ENCODE measurements at places on chromosomes 4 and X. TPM values are rescaled to one million over a fixed set of nuclear protein-coding genes. Genes with fewer than 3 reads are reported as not detected.

DNA sequence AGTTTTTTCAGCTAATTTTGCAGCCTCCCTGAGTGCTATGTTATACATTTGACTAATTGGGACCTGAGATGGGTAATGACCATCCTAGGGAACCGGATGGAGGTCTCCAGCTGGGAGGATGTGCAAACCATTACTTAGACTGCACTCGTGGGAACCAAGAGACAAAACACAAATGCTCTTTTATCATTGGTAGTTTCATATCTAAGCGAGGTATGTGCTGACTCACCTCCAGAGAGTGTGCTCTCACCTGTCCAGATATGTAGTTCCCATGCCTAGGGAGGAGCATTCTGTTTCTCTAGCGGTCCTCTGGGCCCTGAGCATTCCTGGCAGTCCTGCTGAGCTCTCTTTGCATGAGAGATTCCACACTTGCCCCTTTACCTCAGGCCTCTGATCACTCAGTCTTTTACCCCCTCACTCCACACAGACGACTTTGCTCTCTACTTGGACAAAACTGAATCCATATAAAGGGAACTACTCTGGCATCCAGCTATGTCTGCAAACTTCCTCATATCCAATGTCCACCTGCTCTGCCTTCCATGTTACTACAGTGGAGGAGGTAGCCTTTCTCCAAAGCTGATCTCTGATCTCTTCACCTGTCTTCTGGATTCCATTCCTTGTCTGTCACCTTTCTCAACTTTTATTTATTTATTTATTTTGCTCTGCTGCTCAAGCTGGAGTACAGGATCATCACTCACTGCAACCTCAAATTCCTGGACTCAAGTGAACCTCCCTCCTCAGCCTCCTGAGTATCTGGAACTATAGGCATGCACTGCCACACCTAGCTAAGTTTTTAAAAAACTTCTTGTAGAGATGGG is 88.4 kb downstream of the LRP2BP start:
- peaks cover 9% of the 10 kb centered on the region for H3K36me3 ChIP-seq
- no peak for DNase-seq

DNA sequence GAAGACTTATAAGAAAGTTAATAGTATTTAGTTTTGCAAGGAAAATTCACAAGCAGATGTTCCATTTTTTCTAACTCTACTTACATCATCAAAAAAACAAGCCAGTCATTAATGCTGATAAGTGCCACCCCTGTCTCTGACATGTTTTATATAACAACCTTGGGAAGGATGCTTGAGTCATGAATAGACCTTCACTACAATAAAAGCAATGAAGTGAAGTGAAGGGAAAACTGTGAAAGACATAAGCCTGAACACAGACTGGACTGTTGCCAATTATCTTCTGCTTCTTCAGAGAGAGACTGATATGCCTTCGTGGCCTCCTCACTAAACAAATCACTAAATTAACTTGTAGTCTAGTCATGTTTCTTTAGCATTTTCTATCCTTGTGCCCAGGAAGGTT is 353.2 kb downstream of the PDHA2 start:
- DNase-seq: no peak
- H3K27ac ChIP-seq: no peak overlapping the region
- no peak overlapping the region for H3K4me3 ChIP-seq
- no peaks in the 10 kb centered on the region for H3K27me3 ChIP-seq

DNA sequence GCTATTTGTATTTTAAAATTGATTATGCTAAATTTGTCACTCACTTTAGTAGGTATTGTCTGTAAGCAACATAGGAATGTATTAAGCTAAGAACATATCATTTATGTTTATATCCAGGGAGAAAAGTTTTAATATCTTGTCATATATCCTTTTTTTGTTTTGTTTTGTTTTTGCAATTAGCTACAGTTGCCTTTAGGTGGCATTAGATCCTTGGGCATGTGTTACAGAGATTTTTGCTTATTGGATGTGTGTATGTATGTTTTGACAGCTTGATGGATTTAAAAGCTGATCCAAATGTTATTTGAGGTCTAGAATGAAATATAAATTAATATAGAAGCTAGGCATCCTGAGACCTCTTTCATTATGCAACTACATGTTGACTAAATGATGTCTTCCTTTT is 36.1 kb upstream of the OTUD4 start:
- H3K4me1 ChIP-seq: no peaks in the 10 kb centered on the region
- H3K36me3 ChIP-seq: no peaks in the 10 kb centered on the region
- no peak overlapping the region for H3K27ac ChIP-seq
- H3K27me3 ChIP-seq: no peaks in the 10 kb centered on the region
- DNase-seq: no peak

DNA sequence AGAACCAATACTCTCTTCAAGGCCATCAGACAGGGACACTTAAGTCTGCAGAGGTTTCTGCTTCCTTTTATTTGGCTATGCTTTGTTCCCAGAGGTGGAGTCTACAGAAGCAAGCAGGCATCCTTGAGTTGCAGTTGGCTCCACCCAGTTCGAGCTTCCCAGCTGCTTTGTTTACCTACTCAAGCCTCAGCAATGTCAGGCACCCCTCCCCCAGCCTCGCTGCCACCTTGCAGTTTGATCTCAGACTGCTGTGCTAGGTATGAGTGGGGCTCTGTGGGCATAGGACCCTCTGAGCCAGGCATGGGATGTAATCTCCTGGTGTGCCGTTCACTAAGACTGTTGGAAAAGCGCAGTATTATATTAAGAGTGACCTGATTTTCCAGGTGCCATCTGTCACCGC is 12.6 kb upstream of the UGT2B15 start:
- H3K4me3 ChIP-seq: no peak overlapping the region
- no peaks in the 10 kb centered on the region for H3K36me3 ChIP-seq
- no peak overlapping the region for H3K27ac ChIP-seq
- no peaks in the 10 kb centered on the region for H3K4me1 ChIP-seq

DNA sequence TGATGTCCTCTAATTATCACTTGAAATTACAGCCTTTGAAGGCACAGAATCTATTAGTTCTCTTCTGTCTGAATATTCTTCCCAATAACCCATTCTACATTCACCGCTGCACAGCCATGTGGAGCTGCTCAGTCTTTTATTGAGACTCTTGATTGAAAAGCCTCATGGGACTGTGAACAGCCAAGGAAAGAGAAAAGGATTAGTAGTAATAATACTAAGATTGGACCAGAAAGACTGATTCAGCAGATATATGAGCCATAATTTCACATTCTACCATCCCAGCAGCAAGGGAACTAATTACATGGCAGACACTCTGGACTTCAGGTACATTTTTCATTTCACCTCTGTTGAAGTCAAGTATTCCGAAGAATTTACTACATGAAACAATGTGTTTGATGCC is 2471.7 kb downstream of the ARAP2 start:
- no peaks in the 10 kb centered on the region for H3K4me1 ChIP-seq
- H3K4me3 ChIP-seq: no peak overlapping the region
- no peaks in the 10 kb centered on the region for H3K36me3 ChIP-seq

- no peaks in the 10 kb centered on the region for H3K27me3 ChIP-seq
- H3K27ac ChIP-seq: no peak overlapping the region
- DNase-seq: no peak
Observed at GRCh38 chr4:148651991-148652390, 209.8 kb upstream of the NR3C2 start.

GRCh38 chr4:152100379-152101201 is 339.8 kb upstream of the GATB start:
- peak; percentile 96 for DNase-seq
- peak overlapping the region; percentile 89 for H3K27ac ChIP-seq
- H3K36me3 ChIP-seq: no peaks in the 10 kb centered on the region
- peaks cover 94% of the 10 kb centered on the region for H3K4me1 ChIP-seq

- H3K4me3 ChIP-seq: no peak overlapping the region
- no peak overlapping the region for H3K27ac ChIP-seq
- H3K27me3 ChIP-seq: no peaks in the 10 kb centered on the region
- no peak for DNase-seq
- H3K4me1 ChIP-seq: no peaks in the 10 kb centered on the region
- no peaks in the 10 kb centered on the region for H3K36me3 ChIP-seq
Observed at GRCh38 chrX:154298312-154298711, 2.7 kb downstream of the TKTL1 start.

DNA sequence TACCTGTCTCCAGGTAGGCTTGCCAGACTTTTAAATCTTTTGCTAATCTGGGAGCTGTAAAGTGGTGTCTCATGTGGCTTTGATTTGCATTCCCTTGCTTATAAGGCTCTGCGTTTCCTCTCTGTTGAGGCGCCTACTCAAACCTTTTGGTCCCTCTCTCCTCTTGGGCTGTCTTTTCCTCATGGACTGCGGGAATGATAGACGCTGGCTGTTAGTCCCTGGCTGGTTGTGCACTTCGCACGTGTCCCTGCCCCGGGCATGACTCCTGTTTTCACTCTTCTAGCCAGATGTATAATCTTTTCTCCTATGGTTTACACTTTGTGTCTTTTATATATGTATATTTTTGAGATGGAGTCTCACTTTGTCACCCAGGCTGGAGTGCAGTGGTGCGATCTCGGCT is 39.7 kb downstream of the RGS12 start:
- H3K36me3 ChIP-seq: no peaks in the 10 kb centered on the region
- H3K27ac ChIP-seq: no peak overlapping the region
- H3K4me3 ChIP-seq: no peak overlapping the region
- H3K4me1 ChIP-seq: no peaks in the 10 kb centered on the region
- no peak for DNase-seq
- H3K27me3 ChIP-seq: peaks cover 3% of the 10 kb centered on the region

- H3K4me3 ChIP-seq: no peak overlapping the region
- DNase-seq: no peak
- no peaks in the 10 kb centered on the region for H3K36me3 ChIP-seq
- no peak overlapping the region for H3K27ac ChIP-seq
Observed at GRCh38 chrX:41561045-41561444, 113.9 kb downstream of the NYX start.

GRCh38 chr4:81494031-81494431 is 22.3 kb upstream of the RASGEF1B start:
- H3K27ac ChIP-seq: peak overlapping the region; percentile 66
- peak; percentile 46 for DNase-seq
- H3K4me1 ChIP-seq: peaks cover 27% of the 10 kb centered on the region

GRCh38 chrX:12434493-12434892 is 296.2 kb downstream of the FRMPD4 start:
- no peaks in the 10 kb centered on the region for H3K27me3 ChIP-seq
- no peak overlapping the region for H3K4me3 ChIP-seq
- no peaks in the 10 kb centered on the region for H3K36me3 ChIP-seq
- DNase-seq: no peak

DNA sequence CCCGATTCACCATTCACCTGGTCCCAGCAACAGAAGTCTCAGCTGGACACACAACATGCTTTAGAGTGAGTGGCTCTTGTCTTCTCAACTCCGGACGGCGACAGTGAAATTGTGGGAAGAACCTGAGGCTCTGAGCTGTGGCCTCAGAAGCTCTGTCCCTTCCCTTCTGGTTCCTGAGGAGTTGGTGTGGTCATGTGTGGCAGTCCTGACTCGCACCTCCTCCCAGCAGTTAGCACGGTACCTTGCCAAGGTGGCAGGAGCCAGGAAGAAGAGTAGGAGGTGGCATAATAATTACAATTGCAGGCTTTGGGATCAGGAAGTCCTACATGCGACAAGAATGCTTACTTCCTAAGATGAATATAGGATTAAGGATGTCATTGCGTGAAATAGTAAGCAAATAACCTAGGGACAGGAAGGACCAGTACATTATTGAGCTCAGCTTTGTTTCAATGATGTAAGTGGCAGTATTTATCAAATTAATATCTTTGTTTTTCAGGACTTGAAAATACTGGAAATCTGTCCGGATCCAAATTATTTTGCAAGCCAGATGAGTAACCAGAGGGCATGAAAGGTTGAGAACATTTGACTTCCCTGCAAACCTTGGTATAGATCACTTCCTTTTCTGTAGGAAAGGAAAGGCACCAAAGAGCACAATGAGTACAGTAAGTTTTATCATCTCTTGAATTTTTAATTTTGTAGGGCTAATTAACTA is 21.1 kb downstream of the RNF4 start:
- DNase-seq: no peak
- H3K36me3 ChIP-seq: peaks cover 15% of the 10 kb centered on the region
- H3K27ac ChIP-seq: no peak overlapping the region
- no peaks in the 10 kb centered on the region for H3K27me3 ChIP-seq

- no peaks in the 10 kb centered on the region for H3K4me1 ChIP-seq
- H3K27me3 ChIP-seq: no peaks in the 10 kb centered on the region
- H3K4me3 ChIP-seq: no peak overlapping the region
- H3K36me3 ChIP-seq: no peaks in the 10 kb centered on the region
Observed at GRCh38 chrX:68599256-68600152, 48.0 kb upstream of the STARD8 start.

- H3K4me1 ChIP-seq: no peaks in the 10 kb centered on the region
- H3K27me3 ChIP-seq: no peaks in the 10 kb centered on the region
- DNase-seq: no peak
- H3K27ac ChIP-seq: no peak overlapping the region
- H3K4me3 ChIP-seq: no peak overlapping the region
Observed at GRCh38 chr4:131339137-131339536, 1810.0 kb upstream of the PCDH10 start.

- no peak for DNase-seq
Observed at GRCh38 chr4:10028910-10029309, 7.6 kb upstream of the SLC2A9 start.

DNA sequence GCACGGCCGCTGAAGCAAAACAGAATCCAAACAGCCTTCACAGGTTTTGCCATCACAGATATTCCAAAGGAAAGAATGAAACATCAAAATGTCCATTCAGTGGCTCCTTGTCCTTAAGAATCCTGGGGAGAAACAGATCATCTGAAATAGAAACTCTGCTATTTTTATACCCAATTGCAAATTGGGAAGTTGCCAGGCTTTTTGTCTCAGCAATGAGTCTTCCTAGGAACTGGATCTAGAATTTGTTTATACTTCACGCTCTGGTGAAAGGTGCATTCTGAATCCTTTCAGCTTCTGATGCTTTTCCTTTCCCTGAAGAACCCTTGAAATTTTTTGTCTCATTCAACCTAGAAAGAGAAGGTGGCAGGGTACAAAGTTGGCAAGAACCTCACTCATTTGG is 218.9 kb downstream of the FBXW7 start:
- no peak for DNase-seq
- H3K27ac ChIP-seq: no peak overlapping the region
- no peaks in the 10 kb centered on the region for H3K4me1 ChIP-seq
- peaks cover 1% of the 10 kb centered on the region for H3K36me3 ChIP-seq
- no peak overlapping the region for H3K4me3 ChIP-seq

RHOXF2 gene
- total RNA-seq: not detected

FHDC1 gene
- 0.10 TPM for total RNA-seq

TMPRSS11E gene
- not detected for total RNA-seq

SHOX gene
- total RNA-seq: not detected

MFAP3L gene
- 1.1 TPM for total RNA-seq

CXCL9 gene
- total RNA-seq: not detected

HMX1 gene
- total RNA-seq: not detected

ZMAT1 gene
- 45.3 TPM for total RNA-seq

ADGRL3 gene
- total RNA-seq: not detected

CFAP47 gene
- total RNA-seq: not detected

IDS gene
- 63.6 TPM for total RNA-seq

Data from naive thymus-derived CD4-positive, alpha-beta T cell (primary cell).